ENCODE measurements at places on chromosomes 13 and 19.

- no peak for DNase-seq
These were observed 127.7 kb upstream of the ZNF536 start for GRCh38 chr19:30244533-30244932.

DNA sequence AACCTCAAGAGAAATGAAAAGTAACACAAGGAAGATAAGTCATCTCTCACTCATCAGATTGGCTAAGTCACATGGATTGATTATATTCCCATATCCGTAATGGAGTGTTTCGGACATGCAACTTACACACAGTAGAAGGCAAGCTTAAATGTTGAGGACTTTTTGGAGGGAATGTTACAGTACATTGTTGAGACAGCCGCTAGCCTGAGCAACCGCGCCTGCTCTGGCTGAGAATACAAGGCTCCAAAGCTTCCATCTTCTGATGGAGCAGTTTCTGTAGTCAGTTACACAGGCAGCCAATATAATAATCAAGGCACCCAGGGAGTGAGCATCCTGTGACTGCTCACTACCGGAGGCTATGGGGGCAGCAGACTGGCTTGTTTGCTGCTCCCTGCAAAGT is 1.0 kb upstream of the CRYL1 start:
- no peak for DNase-seq

DNA sequence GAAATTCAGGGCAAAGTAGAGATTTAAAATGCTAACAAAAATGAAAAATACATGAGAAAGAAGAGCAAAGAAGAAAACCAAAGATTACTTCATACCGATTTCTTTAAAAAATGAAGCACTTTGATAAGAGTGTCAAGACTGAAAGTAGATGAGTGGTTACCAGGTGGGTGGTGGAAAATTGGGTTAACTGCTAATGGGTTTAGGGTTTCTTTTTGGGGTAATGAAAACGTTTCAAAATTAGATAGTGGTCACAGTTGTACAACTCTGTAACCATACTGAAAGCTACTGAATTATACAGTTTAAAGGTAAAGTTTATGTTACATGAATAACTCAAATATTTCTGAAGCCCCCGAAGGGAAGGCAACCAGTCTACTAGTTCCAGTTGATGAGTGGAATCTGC is 179.4 kb downstream of the NDFIP2 start:
- no peak for DNase-seq

- DNase-seq = no peak
These were observed 96.6 kb downstream of the UBL3 start for GRCh38 chr13:29753618-29754472.

DNA sequence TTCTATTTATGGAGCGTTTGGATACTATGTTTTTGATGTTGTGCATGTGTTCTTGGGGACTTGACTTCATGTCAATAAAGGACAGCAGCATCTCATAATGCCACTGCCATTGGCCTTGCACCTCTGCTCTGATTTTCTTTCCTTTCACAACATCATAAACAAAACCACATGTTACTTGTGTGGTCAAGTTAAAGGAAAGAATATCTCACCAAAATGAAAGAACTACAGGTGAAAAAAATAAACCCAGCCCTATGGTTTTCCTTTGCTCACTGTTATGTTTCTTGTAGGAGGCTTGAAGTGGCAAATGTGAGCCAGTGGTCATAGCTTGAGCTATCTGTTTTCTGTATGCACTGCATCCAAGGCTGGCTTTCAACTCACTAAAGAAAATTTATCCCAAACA is 240.4 kb downstream of the KCNRG start:
- DNase-seq = no peak

GRCh38 chr13:113791761-113792160 is 32.7 kb downstream of the TMEM255B start:
- DNase-seq = no peak

- DNase-seq = no peak
These were observed 74.0 kb downstream of the CAB39L start for GRCh38 chr13:49369866-49370265.

GRCh38 chr19:2479556-2480194 is 3.7 kb downstream of the GADD45B start:
- DNase-seq = peak; percentile 38

DNA sequence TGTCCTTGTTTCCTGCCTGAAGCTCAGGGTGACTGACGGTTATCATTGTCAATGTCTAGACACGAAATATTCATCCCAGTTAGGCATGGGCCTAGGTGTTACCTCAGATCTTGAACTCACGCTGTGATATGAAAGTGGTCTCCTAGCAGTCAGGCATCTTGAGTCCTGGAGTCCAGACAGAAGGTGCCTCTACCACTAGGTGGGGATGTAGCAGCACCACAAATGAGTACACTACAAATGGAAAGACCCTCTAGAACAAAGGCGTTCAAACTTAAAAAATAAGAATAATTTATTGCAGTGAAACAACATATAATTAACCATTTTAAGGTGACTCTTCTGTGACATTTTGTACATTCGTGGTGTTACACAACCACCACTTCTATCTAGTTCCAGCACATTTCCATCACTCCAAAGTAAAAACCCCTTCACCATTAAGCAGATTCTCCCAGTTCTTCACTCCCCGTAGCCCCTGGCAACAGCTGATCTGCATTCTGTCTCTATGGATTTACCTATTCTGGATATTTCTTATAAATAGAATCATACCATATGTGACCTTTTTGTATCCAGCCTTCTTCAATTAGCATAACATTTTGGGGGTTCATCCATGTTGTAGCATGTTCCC is 11.9 kb upstream of the FRY start:
- DNase-seq = peak; percentile 63

GRCh38 chr13:30404207-30404606 is 18.1 kb upstream of the UBE2L5 start:
- no peak for DNase-seq

DNA sequence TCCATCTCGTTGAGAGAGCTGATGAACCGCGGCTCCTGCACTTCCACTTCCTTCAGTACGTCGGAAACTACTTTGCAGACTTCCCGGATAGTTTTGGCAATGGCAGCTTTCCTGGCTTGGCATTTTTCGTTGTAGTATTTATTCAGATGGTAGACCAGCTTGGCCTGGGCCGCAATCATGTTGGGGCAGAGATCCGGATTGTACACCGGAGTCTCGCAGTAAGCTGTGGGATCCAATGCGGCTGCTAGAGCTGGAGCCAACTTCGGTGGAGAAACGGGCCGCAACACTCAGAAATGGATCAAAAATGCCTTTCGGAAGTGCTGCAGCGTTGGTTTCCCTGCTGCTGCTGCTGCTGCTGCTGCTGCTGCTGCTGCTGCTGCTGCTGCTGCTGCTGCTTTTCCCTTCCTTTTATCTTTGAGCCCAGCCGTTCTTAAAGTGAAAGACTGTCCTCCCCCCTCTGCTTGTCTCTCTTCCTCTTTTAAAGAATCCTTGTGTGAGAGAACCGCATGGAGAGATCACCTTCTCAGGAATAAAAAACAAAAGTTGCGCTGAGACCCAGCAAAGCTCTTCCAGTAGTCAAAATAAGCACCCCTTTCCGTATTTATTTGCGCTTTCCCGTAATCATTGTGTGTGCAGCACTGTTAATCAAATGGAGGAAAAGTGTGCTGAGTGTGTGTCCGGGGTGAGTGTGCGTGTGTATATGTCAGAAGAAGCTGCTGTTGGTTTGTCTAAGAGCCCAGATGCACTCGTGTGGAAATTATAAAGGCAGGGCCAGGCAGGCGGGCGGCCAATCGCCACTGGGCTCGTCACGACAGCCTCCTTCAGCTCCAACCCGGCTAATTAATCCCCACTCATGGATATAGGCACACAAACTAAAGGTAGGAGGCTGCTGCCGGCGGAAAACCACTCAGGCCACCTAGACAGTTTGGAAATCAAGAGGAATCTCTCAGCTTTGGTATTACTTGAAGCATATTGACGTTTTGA is at the start of gene MAB21L1:
Gene MAB21L1, minus strand, starts transcription at position 730 of the 984 bp plus-strand sequence. Its CDS starts 551 bp downstream, at position 179.
- peak; percentile 5 for DNase-seq

GRCh38 chr19:49113762-49114629 is at the start of gene LIN7B:
TSS of gene LIN7B (plus strand) at chr19:49114370. CDS start at chr19:49114405, 35 bp downstream.
- peak; percentile 92 for DNase-seq

DNA sequence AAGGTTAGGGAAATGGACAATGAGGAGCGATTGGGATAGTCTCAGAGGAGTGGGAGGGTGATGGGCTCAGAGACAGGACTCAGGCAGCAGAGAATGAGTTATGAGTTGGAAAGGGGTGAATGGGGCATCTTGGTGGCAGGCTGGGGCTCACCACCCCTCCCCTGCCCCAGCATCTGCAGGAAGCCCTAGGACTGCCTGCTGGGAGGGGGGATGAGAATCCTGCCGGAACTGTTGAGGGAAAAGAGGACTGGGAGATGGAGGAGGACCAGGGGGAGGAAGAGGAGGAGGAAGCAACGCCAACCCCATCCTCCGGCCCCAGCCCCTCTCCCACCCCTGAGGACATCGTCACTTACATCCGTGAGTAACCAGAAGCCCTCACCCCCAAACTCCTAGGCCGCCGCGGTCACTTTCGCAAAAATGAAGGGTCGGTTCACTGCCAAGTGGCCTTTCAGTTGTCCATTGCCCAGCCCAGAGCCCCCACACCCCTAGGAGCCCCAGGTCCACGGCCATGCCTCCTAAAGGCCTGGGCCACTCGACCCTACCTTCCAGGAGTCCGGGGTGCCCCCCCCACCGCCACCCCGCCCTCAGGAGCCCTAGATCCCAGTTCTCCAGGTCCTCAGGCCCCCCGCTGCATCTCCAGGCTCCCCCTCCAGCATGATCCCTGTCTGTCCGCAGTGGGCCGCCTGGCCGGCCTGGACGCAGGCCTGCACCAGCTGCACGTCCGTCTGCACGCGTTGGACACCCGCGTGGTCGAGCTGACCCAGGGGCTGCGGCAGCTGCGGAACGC is 764 bp downstream of the CLEC11A start:
- DNase-seq = no peak

- DNase-seq = no peak
These were observed 13.2 kb upstream of the LATS2 start for GRCh38 chr13:21074546-21074945.

DNA sequence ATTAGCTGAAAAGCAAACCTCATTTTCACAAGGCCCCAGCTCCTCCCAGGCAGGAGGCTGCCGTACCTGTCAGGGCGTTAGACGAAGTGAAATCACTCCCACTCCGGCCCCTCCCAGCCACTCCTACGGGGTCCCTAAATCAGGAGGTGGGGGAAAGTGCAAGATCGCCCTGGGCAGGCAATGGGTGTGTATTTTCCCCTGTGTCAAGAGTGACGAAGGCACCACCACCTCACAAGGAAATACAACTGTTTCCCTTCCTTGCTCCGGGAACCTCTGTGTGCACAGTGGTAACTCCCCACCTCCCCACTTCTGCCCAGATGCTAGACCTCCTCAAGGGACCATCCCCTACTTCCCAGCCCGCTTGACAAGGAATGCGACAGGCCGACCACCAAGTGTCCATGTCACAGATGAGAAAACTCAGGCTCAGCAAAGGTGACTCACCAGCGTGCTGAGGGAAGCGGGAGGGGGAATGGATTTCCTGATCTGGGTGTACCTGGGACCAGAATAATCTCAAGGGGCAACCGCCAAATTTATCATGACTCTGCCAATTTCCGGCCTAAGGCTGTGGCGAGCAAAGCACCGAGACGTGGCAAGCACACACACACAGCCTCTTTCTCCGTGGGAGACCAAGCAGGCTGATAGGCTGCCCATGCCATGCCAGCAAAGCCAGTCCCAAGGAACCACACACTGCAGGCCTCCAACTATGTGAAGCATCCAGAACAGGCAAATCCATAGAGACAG is 7.3 kb downstream of the PPP6R1 start:
- DNase-seq = peak; percentile 51

DNA sequence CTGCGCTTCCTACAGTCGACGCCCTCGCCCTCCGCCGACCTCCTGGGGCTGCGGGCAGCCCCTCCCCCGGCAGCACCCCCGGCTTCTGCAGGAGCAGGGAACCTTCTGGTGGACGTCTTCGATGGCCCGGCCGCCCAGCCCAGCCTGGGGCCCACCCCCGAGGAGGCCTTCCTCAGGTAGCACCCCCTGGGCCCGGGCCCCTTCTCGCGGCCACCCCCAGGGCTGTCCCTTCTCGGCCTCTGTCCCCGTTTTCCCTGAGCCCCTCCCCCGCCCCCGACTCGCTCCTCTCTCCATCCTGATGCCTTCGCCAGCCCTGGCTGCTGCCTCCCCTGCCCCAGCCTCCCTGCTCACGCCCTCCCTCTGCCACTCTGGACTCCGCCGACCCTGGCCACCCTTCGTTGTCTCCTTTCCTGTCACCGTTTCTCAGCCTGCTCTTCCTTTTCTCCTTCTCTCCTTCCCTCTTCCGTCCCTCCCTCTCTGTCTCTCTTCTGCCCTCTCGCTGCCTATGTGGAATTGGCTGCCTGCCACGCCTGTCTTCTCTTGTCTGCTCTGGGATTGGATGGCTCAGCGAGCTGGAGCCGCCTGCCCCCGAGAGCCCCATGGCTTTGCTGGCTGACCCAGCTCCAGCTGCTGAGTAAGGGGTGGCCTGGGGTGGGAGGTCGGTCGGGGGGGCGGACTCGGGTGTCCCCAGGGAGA is 11.0 kb downstream of the FUZ start:
- DNase-seq = no peak

DNA sequence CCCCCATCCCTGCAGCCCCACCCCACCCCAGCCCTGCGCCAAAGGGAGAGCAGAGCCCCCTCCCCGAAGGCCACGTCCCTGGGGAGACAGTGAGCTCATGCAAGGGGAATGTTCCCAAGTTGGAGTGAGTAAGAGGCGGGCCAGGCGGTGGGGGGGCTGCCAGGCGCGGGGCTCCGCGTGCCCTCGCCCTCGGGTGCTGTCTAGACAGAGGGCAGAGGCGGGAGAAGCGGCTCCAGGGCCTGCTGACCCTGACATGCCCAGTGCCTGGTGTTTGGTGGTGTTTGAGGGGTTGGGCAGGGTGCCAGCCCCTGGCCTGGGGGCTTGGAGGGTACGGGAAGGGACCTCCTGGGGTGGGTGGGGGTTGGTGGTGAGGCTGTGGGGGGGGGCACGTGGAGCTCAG is 1.0 kb downstream of the FSTL3 start:
- no peak for DNase-seq

DNA sequence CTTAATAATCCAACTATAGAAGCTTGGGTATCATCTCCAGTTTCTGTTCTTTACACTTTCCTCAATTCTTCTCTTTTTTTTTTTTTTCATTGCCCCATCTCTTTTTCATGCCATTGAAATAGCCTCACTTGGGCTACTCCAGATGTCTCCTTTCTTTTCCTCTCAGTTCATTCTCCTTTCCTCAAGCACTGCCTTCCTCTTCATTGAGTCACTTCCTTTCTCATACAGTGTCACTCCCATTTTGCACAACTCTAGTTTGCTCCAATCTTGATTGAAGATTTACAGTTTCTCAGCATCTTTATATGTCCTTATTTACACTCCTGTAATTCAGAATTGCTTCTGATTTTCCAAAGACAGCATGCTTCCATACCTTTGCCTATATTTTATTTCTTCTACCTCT is 61.3 kb downstream of the IPO5 start:
- DNase-seq = no peak

GRCh38 chr13:68588623-68589022 is 1358.5 kb upstream of the PCDH9 start:
- DNase-seq = peak; percentile 1

GRCh38 chr13:107900775-107901174 is 314.6 kb downstream of the LIG4 start:
- no peak for DNase-seq
